IPS-NIHi11 (cell line): ENCODE measurements at places on chromosomes 13 and 19.

GRCh38 chr19:30049226-30049625 lies 107.2 kb downstream of the URI1 start:
- DNase-seq = no peak

GRCh38 chr19:42512743-42513304 lies 15.5 kb downstream of the CEACAM1 start:
- no peak for DNase-seq

- no peak for DNase-seq
Measured at GRCh38 chr13:30697996-30698401, 37.3 kb upstream of the ALOX5AP start.

- peak; percentile 93 for DNase-seq
Measured at GRCh38 chr19:18995804-18996241, 37.5 kb downstream of the SUGP2 start.

DNA sequence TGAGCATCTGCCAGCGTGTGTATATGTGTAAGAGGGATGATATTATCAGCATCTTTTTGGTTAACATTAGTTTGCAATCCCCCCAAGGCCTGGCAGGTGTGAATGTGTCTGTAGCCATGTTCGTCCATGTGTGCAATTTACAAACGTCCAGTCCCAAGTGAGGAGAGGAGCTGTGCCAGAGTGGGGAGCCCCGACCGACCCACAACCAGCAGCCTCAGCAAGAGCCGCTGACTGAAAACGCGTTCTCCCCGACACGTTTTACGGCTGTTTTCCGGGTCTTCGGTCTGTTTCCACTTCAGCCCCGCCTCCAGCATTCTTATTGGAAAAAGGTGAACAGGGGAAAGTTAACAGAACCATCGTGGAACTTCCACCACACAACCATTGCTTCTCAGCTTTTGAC lies 119.1 kb upstream of the SOX1 start:
- no peak for DNase-seq

DNA sequence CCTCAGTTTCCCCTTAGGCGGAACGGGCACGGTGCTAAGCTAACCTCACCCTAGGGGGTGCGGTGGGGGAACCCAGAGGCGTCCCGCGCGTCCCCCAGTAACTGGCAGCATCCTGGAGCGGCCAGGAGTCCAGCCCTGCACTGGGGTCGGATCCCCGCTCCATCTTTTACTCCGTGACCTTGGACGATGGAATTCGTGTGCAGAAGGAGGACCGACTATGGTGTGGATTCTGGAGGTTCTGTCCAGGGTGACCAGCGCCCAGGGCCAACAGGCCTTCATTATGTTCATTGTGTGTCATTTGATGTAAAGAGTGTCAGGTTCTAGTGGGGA lies 630 bp downstream of the SPPL2B start:
- DNase-seq = no peak

DNA sequence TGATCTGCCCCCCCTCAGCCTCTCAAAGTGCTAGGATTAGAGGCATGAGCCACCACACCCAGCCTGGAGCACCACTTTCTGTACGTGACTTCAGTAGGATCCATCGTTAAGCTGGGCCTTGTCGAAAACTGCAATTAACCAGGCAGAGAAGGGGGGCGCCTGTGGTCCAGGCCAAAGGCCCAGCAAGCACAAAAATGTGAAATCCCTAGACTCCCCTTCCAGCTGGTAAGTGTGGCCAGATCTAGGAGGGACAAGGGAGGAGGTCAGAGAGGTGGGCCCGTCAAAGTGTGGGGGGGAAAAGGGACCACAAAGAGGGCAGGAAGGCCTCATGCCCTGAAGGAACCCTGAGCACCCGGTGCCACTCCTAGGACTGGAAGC lies 13.8 kb downstream of the DDX39A start:
- peak; percentile 66 for DNase-seq

DNA sequence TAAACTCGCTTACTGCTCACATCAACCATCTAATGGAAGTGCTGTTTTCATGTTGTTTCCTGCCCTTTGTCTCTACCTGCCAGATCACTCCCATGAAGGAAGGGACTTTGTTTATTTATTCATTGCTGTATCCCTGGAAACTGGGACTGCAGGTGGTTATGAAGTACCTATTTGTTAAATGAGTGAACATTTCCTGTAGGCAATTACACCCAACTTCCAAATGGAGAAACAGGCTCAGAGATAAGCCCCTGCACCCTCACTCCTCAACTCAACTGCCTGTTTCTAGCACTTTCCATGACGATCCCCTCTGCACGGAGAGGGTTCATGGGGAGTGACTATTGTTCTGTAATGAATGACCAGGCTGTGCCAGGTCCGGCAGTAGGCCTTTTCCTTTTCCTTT lies 1.9 kb upstream of the SELENOW start:
- no peak for DNase-seq
